ENCODE measurements at places on chromosomes 2 and 18.
A peak's percentile ranks its signal among the peaks of the same experiment; 100 is the strongest.

GRCh38 chr18:35571138-35571537 is 10.4 kb upstream of the GALNT1 start:
- DNase-seq: no peak

- DNase-seq: no peak
These were observed 139.4 kb downstream of the SMAD7 start for GRCh38 chr18:48811401-48811800.

GRCh38 chr2:174038462-174038861 is 73.3 kb upstream of the SP3 start:
- no peak for DNase-seq

GRCh38 chr2:217494557-217494956 is 508.2 kb downstream of the TNS1 start:
- no peak for DNase-seq

DNA sequence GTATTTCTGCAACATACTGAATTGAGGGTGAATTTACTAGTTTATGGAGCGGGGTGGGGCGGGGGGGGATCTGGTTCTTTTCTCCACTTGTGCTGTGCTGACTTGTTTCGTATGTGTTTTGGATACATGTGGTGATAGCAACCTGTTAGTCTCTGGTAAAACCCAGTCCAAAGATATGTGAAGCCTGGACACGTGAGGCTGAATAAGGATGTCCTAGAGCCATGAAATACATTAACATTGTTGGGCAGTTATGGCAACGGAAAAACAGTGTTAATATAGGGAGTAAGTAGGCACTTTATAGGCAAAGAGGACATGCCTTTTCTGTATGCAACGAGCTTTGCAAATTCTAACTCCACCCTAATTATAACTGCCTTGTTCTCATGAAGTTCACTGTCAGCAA is 42.1 kb upstream of the NEMP2 start:
- no peak for DNase-seq

DNA sequence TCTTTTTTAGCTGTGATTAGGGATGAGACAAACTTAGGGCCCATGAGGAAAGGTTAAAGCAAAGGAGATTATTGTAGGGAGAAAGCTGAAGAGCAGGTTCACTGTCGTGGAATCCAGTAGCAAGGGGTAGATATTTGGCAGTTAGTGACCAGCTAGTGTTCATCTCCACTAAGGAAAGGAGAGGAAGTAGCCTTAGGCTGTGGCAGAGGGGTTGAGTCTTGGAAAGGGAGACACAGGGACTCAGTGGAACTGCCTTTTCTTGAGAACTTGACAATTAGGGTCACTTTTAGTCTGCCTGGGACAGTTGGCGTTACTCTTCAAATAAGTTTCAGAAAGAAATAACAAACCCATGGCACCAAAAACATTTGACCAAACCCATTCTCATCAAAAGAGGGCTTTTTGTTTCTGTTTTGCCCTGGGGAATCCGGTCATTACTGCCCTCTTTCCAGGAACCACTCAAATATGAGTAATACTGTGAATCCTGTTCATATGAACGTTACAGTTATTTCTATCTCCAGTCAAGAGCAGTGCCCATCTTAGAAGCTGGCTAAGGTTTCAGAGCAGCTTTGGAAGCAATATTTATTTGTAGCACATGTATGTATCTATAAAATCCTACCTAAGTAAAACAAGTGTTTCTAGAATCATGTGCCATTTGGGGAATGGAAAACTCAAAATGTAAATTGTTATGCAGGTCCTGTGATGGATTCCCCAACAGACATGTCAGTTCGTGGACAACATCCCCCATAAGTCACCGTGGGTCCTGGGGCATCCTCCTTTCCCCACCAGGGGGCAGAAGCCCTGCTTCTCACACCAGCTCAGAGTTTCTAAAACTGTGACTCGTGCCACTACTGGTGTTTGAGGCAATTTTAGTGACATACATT is 77.3 kb upstream of the PHLPP1 start:
- peak; percentile 38 for DNase-seq

- no peak for DNase-seq
These were observed 7.1 kb downstream of the RNF125 start for GRCh38 chr18:32025744-32026143.
